ENCODE measurements at places on chromosomes 13 and 19.

DNA sequence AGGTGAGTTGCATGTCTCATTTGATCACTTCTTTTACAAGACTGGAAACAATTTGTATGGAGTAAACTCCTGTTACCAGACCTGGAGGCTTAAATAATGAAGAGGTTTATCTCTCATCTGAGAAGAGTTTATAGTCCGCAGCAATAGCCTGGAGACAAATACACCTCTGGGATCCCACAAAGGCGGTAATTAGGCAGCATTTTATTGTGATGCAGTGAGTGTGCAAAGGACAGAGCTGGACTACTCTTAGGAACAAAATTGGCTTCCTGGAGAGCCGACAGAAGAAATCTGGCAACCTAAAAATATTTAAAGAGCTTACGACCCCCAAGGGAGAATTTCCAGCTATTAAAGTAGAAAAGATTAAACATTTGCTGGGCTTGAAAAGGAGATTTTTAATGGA lies 11.8 kb upstream of the KATNAL1 start:
- DNase-seq: no peak

DNA sequence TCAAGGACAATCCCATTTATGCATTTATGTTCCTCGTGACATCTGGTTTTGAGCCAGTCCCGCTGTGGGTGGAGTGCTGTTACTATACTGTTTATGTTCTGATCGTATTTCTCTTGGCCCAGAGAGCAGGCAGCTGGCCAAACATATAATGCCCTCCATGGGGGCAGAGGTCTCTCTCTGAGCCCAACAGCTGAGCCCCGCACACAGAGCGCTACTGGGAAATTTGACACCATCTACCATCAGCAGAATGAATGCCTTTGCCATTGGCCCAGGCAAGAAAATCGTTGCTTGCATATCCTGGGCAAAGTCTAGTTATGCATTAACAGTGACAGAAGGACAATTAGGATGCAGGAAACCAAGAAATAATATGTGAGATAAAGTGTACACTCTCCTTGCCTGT lies 126.8 kb upstream of the CACNA1A start:
- DNase-seq: peak; percentile 11

- no peak for DNase-seq
Measured at GRCh38 chr19:13410946-13411345, 95.3 kb downstream of the CACNA1A start.

DNA sequence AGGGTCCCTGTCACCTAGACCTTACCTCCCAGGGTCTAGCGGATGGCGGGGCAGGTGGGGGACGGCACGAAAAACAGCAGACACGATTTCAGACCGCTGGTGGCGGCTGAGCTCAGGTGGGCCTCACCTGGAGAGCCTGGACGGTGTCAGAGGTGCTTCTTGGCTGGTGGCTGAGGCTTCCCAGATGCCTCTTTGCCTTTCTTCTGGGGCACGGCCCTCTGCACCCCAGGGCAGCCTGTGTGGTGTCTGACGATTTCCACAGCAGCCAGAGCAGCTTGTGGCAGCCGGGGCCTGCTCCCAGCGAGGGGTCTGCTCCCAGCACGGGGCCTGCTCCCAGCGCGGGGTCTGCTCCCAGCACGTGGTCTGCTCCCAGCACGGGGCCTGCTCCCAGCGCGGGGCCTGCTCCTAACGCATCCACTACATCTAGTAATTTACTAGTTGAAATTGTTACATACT lies 66.7 kb downstream of the ATP11A start:
- DNase-seq: no peak

- DNase-seq: no peak
Measured at GRCh38 chr13:102651392-102651791, 43.5 kb downstream of the METTL21C start.

DNA sequence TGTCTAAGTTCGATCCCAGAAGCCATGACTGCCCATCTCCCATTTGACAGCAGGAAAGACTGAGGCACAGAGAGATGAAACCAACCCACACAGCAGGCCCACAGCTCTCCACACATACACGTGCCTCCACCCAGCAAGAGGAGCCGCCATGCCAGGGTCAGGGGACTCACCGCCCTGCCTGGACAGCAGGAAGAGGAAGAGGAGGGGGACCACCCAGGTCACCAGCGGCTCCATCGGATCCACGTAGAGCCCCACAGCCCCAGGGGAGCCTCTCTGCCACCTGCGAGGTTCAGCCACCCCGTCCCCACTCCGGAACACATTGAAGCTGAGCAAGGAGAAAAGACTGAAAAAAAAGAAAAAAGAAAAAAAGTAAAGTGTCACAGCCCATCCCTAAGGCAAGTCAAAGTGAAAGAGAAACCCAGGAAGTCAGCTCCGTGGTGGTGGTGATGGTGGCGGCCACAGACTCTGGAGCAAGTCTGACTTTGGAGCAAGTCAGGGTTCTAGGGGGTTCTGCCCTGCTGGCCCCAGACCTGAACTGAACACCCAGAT lies at the start of gene IL12RB1:
IL12RB1 (minus strand) TSS at position 345 of the 549 bp plus-strand sequence; CDS start at position 234, 111 bp downstream.
- peak; percentile 40 for DNase-seq

DNA sequence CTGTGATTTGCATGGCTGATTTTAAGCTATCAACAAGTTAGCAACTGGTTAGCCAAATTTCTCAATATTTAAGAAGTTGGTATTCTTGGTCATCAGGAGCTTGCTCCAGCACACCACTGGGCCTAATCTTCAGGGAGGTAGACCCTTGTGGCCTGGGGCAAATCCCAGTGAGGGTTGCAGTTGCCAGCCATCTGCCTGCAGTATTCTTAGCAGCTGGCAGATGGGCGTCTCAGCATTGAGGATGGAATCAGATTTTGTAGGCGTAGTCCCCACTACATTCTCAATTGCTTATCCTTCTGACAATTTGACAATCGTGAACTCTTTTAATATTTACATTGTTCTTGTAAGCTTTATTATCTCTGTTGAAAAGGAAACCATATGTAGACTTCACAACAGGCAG lies 1266.2 kb downstream of the SLITRK5 start:
- DNase-seq: no peak

DNA sequence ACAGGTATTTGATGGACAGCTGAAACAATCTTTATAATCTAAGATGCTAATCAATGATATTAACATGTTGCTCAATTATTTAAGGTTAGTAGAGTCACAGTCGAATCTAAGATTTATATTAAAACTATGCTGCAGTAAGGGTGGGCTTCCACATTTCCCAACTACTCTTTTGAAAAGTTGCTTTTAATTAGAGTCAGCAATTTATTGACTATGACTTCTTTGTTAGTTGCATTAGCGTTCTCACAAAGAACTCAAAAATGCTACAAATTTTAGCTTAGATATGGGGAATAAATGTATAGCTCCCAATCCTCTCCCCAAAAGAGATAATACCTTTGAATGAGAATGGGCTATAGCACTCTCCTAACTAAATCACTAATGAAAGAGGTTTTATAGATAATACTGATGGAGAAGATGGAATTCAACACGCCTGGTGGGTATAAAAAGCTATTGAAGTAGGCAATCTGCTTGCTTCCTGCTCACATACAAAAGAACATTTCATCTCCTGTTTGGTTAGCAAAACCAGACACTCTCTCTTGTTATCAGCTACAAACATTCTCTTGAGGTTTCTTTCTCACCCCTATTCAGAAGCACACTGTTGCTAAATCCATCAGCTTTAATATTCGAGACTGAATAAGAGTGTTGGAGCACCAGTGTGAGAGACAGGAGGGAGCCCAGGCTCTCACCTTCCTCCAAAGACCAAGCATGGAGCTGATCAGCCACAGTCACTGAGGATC lies 2.4 kb upstream of the FLT1 start:
- DNase-seq: no peak

GRCh38 chr13:45149964-45150363 lies 29.7 kb downstream of the GTF2F2 start:
- DNase-seq: no peak

DNA sequence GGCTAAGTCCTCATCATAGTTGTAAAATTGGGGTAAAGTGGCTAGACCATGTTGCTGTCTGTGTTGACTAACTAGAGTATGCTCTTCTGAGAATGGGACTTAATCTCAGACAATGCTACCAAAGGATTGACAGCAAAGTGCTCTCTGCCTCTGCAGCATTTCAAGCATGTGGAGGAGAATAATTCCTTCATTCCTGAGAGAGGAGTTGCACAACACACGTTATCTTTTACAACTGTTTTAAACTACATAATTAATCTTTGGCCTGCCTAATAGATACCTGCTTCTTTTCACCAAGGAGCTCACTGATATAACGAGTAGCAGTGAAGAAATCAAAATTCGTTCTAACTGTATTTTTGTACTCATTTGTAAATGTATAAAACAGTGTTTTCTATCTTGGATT lies 2172.2 kb downstream of the PCDH9 start:
- DNase-seq: no peak
